ENCODE measurements at places on chromosomes 5 and 9.

GRCh38 chr5:66717455-66718373 lies 121.5 kb downstream of the MAST4 start:
- no peak for DNase-seq

- DNase-seq = no peak
These were observed 1.5 kb downstream of the TTC39B start for GRCh38 chr9:15305470-15305869.

DNA sequence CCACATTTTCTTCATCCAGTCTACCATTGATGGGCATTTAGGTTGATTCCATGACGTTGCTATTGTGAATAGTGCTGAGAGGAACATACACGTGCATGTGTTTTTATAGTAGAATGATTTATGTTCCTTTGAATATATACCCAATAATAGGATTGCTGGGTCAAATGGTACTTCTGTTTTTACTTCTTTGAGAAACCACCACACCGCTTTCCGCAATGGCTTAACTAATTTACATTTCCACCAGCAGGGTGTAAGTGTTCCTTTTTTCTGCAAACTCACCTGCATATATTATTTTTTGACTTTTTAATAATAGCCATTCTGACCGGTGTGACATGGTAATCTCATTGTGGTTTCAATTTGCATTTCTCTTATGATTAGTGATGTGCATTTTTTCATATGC lies 82.2 kb upstream of the RFX3 start:
- no peak for DNase-seq

- DNase-seq = no peak
These were observed 387.5 kb downstream of the FAM170A start for GRCh38 chr5:120016717-120017382.

DNA sequence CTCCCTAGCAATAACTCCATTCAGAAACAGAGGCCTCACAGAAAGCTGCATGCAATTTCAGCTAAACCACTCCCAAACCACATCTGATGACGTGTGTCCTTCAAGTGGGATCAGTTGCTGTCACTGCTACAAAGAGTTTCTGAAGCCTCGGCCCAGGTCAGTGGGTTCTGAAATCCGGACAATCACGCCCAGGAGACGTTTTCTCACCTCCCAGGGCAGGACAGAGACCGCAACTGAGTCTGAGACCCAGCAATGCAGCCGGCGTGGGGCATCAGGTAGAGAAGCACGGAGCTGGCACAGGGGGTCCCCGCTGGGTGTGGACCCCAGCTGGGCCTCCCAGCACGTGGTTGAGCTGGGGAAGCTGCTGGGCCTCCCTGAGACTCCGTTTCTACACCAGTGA lies 2.6 kb upstream of the UBE2QL1 start:
- no peak for DNase-seq

DNA sequence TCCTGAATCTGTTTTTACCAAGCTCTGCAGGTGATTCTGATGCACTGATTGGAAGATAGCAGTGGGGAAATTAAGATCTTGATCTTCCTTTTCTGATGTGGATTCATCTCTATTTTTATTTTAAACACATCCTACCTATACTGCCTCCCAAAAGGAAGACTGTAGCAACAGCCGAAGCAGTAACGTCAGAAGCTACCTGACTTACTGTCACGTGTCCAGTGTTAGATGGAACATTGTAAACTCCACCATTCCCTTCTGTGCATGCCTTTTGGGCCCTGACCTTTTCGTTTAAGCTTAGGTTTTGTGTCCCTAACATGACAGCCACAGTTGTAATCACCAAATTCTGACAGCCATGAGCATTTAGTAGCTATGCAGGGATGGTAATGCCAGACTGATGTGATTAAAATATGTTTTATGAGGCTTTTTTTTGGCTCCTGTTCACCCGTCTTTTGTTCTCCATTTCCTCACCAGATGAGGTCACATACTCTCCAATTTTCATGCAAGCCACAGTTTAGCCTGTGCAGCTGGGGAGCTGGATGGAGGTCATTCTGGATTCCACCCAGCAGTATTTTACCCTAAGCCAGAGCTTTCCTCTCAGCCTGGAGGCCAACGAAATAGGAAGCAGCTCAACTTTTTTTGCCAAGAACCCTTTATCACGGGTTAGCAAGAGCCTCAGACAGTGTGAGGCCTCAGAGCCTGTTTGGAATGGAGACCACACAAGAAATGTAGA lies 15.6 kb upstream of the FOXD1 start:
- DNase-seq = no peak

- DNase-seq = no peak
These were observed 242.9 kb downstream of the CSNK1G3 start for GRCh38 chr5:123754908-123755307.

DNA sequence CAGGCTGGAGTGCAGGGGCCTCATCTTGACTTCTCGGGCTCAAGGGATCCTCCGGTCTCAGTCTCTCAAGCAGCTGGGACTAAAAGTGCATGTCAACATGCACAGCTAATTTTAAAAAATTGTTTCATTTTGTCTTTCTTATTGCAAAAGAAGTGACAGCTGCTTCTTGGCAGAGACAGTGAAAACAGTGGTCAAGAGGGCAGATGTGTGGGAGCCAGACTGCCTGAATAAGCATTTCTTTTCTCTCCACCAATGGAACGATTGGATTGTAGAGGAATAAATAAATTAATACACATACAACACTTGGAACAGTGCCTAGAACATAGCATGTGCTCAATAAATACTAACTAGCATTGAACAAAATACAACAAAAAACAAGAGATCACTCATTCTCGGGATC lies 27.4 kb upstream of the KIF4B start:
- DNase-seq = no peak

GRCh38 chr9:37531699-37532098 lies 44.5 kb downstream of the FBXO10 start:
- peak; percentile 34 for DNase-seq

GRCh38 chr5:33936004-33936380 lies 194 bp upstream of the RXFP3 start:
- DNase-seq = no peak
